ENCODE measurements at places on chromosomes 7 and 10.

DNA sequence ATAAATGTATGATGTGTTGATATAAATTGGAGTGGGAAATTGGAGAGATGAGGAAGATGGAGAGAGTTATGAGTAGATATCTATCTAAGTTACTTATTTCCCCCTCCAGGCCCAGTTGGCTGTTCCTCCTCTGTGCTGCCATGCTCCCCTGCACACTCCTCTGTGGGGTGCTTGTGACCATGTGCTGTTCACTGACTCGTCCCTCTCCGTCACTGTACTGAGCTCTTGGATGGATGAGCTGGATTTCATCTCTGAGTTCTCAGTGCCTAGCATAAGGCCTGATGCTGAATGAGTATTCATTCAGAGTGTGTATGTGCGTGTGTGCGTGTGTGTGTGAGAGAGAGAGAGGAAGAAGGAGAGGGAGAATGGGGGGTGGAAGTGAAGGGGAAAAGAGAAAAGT lies 14.5 kb downstream of the OR9A2 start:
- no peak for DNase-seq

- DNase-seq, result no peak
These were observed 267.3 kb upstream of the NPVF start for GRCh38 chr7:25495342-25496250.

DNA sequence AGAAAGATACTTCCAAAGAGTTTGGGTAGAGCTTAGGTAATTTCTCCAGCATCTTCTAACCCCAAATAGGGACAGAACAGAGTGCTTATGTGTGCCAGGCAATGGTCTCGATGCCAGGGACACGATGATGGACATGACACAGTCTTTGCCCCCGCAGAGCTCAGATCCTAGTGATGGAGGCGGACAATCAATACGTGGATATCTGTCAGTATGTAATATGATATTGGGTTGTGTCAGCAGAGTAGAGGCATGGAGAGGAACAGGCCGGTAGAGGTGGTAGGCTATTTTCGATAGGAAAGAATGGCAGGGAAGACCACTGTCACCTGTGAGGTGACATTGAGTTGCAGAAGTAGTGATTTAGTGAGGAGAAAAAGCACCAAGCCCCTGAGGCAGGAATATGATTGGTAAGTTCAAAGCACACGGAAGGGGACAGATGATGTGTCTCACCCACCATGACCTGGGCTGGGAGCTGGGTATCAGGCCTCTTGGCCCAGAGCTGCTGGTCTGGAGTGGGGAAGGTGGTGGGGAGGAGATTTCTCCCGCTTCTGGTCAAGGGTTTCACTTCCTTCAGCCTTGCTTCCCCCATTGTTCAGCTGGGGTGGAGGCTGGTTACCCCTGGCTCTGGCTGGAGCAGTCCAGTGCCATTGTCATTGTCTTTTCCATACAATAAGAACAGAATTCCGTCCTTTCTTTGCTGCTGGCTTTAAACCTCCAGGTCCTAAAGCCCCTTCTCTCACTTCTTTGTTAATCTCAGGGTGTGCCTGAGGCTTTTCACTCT lies 36.0 kb upstream of the SRGN start:
- DNase-seq, result no peak

GRCh38 chr10:15751046-15751445 lies 31.3 kb upstream of the ITGA8 start:
- no peak for DNase-seq

DNA sequence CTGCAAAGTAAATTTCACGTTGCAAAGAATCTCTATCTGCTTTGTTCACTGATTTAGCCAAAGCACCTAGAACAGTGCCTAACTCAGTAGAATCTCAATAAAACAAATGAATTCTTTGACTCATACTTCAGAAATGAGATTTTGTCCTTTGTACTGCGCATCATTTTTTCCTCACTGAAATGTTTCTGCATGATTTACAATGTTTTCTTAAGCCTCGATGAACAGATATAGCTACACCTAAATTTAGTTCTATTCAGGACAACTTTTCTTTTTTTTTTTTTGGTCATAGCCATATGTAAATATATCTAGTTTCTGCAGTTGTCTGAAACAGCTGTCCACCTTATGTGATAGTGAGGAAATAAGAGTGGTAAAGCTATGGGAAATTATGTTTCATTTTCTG lies 15.3 kb downstream of the GNAT3 start:
- DNase-seq, result no peak

GRCh38 chr10:3780021-3780770 lies 4.8 kb downstream of the KLF6 start:
- no peak for DNase-seq

GRCh38 chr7:157320608-157320980 lies 16.2 kb upstream of the DNAJB6 start:
- DNase-seq, result no peak

DNA sequence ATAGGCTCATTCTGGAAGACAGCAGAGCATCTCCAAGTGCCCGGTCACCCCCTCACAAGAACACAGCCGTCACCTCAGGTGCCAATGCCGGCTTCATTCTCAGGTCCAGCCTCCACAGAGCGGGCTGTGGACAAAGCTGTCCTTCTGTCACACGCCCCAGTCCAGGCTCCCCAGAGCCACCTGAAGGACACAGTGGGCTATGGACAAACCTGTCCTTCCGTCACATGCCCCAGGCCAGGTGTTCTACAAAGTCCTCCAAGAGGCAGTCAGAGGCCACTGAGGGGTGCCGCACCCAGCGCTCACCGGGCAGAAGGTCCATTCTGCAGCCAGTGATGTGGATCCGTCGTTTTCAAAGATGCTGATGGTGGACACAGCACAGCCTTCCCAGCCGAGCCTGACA lies 173.2 kb upstream of the PPP2R2D start:
- no peak for DNase-seq

GRCh38 chr7:121510858-121511482 lies 114.9 kb upstream of the FAM3C start:
- no peak for DNase-seq

DNA sequence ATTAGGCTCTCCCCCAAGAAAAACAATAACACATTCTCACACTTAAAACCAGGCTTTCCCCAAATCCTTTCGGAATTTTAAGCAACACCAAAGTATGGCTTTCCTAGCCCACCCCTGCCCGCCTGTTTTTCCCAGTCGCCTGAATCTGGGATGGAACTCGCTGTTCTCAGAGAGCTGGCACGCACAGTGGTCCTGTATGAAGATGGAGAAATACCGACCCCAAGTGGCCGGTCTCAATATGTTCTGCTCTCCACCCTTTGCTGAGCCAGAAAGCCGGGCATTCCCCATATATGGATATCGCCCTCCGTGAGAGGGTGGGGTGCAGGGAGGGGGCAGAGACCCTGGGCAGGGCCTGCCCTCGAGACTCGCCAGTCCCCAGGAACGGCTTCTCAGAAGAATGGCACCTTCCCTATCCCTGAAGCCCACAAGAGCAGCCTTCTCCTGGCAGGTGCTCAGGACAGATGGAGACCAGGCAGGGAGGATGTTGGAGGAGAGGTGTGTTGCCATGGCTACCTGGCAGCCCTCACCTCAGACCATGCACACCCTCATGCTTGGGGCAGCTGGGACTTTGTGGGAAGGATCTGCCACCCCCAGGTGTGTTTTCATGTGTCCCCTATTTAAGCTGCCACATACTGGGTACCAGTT lies 3.4 kb downstream of the TACR2 start:
- DNase-seq, result no peak

DNA sequence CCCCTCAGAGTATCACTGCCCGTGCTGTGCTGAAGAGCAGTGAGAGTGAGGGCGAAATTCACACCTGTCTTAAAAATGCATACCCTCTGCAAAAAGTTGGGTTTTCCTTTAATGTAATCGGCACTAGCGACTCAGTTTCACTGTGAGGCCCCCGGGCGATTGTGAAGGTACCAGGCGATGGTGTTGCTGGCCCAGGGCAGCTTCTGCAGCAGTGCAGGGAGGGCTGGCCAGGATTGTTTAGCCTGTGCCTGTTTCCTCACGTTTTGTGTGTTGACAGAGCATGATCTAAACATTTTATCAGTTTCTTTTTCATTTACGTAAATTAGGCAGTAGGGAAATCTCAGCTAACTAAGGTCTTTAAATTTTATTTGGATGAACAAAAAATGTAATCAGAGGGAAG lies 13.3 kb downstream of the ZNF862 start:
- DNase-seq, result no peak

- DNase-seq, result no peak
These were observed 27.8 kb downstream of the ENTPD1 start for GRCh38 chr10:95783741-95784140.

- DNase-seq, result no peak
These were observed 281.1 kb downstream of the CCDC3 start for GRCh38 chr10:12720217-12720981.

DNA sequence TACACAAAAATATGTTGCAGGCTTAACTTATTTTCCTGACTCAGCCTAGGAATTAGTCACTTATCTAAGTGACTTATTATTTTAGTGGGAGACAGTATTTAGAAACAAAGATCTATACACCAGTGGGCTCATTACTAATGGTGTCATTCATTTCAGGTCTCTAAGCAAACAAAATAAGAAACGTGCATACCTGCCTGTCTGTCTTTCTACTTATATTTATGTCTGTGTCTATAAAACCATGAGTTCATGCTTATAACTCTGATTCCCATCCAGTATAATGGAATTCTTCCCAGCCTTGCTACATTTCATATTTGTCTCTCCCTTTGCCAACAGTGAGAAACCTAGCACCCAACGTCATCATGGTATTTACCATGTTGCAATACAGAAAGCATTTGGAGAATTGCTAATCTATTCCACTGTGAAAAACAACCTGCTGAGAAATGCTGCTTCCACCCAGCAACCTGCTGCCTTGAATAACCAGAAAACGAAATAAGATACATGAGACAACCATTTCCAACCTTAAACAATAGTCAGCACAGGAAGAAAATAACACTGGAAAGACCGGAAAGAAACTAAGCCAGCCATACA lies 501.0 kb downstream of the GLRX3 start:
- no peak for DNase-seq

- DNase-seq, result peak; percentile 11
These were observed 780 bp downstream of the PLEKHA8 start for GRCh38 chr7:30028749-30029635.

GRCh38 chr10:130140425-130140824 lies 4.2 kb downstream of the GLRX3 start:
- DNase-seq, result no peak

- no peak for DNase-seq
These were observed 170.6 kb downstream of the TMEM178B start for GRCh38 chr7:141244435-141244834.

DNA sequence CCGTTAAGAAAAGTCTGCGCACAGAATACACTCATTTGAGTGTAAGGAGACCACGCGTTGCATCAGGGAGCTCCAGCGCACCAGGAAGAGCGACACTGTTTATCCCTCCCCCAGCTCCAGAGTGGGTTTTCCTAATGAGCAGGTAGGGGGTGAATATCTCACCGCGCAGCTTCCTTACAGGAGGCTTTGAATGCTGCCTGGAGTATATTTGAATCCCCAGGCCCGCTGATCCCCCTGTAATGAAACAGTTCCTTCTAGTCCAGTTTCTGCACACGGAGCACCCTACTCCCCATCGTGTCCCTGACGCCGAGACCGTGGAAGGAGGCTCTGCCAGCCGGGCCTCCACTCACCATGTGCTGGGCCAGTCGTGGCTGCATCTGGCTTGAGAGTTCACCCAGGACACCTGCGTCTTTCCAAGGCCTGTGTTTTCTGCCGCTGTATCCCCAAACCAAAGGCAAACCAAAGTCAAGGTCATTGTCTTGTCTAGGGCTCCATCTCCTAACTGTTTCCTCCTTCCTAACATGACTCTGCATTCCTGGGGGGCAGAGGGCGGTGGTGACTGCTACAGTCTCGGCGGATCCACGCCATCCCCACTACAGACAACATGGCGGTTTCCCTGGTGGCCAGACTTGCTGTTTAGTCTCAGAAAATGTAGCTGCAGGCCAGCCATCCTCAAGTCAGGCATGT lies 167.8 kb downstream of the USP6NL start:
- DNase-seq, result no peak

DNA sequence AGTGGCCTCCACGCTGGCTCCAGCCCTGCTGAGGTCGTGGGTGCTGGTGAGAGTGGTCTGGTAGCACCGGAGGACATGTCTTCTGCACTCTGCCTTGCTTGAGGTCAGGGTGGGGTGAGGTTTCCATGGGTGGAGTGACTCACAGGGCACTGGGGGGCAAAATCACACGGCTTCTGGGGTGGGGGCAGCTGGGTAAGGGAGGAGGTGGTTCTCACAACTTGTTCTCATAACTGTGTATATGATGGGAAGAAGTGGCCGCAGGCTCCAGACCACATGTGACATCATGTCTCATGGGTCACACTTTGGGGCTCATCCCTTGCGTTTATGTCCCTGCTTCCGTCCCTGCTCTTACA lies 884 bp upstream of the PRF1 start:
- no peak for DNase-seq

GRCh38 chr10:85618841-85619240 lies 747.8 kb downstream of the GRID1 start:
- DNase-seq, result no peak

All from progenitor cell of endocrine pancreas (in vitro differentiated cells).